Activated T-helper 17 cell treated with anti-CD3 and anti-CD28 coated beads, Interleukin-2, amount 50 U/mL, for 72 hours (primary cell): ENCODE measurements at places on chromosomes 5 and 9. TPM values are rescaled to one million over a fixed set of nuclear protein-coding genes. Genes with fewer than 3 reads are reported as not detected.
A peak's percentile ranks its signal among the peaks of the same experiment; 100 is the strongest.

The EIF4E1B gene
- not detected for total RNA-seq

The LCN9 gene
- total RNA-seq, result not detected

The SLC26A2 gene
- 8.9 TPM for total RNA-seq

The GHR gene
- total RNA-seq, result not detected

The IFNA21 gene
- not detected for total RNA-seq

The PCDHGB5 gene
- total RNA-seq, result 0.09 TPM

The SHOC1 gene
- not detected for total RNA-seq

The SARDH gene
- 2.7 TPM for total RNA-seq

The TTC39B gene
- total RNA-seq, result 19.1 TPM

The CARTPT gene
- total RNA-seq, result not detected

The ZCCHC7 gene
- 19.8 TPM for total RNA-seq

The NFIB gene
- 0.15 TPM for total RNA-seq

GRCh38 chr5:135944967-135945560 is 9.7 kb downstream of the LECT2 start:
- no peak for ATAC-seq

- no peak for ATAC-seq
Measured at GRCh38 chr9:76571743-76572146, 112.8 kb downstream of the GCNT1 start.

- no peak for ATAC-seq
Measured at GRCh38 chr5:133818031-133818431, 150.4 kb downstream of the C5orf15 start.

GRCh38 chr5:161312882-161313281 is 233.6 kb downstream of the GABRB2 start:
- ATAC-seq, result no peak

GRCh38 chr5:54206580-54207229 is 103.7 kb downstream of the ARL15 start:
- no peak for ATAC-seq

- ATAC-seq, result no peak
Measured at GRCh38 chr9:84212246-84212645, 128.3 kb downstream of the SLC28A3 start.

GRCh38 chr5:58963821-58964220 is 380.9 kb downstream of the RAB3C start:
- no peak for ATAC-seq

DNA sequence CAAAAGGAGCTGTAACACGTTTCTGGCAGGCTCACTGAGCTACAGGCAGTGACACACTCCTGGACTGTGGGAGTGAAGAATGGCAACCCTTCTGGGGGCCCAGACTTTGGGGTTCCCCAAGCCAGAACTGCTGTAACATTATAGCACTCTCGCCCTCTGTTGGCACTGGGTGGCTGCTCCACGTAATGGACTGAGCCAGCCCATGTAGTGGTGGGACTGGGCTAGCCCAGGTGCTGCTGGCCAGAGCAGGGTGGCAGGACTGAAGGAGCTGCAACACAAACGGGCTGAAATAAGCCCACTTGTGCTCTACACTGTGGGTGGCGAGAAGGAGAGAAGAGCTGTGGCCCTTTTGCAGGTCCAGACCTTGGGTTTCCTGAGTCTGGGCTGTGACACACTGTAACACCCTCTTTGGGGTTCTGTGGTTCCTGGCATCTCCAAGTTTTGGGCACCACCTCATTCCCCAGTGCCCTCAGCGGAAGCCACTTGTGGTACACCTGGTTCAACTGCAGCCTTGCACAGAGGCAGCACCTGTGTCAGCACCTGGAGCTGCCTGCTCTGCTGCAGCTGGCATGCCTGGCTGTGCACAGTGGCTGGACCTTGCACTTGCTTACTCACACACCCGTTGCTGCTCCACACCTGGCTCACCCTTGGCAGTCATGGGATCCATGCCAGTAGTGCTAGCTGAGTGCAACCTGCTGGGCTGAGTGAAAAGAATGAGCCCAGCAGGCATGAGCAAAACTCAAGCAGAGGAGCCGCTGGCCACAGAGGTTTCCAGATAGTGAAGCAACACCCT is 95.0 kb upstream of the PRR16 start:
- no peak for ATAC-seq

GRCh38 chr9:123406691-123407216 is 50.8 kb downstream of the CRB2 start:
- no peak for ATAC-seq

GRCh38 chr5:36599986-36600779 is 6.2 kb upstream of the SLC1A3 start:
- no peak for ATAC-seq

- no peak for ATAC-seq
Measured at GRCh38 chr9:14216612-14217194, 97.2 kb downstream of the NFIB start.

GRCh38 chr5:133029416-133029815 is 3.1 kb upstream of the ZCCHC10 start:
- no peak for ATAC-seq

DNA sequence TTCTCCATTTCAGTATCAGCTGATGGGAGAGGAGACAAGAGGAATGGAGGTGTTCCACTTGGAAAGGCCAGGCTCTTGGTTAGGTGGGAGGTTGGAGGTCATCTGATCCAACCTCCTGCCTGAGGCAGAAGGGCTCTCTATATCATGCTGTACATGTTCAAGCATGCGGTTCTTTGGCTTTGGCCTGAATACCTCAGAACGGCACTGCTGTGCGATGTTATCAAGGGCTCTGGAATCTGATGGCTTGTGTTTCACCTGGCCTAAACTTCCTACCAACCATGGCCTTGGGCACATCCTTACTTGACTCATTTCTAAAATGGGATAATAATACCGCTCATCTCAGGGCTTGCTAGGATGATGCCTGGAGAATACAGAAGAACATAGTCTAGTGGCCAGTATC is 90.1 kb upstream of the FAM169A start:
- ATAC-seq, result no peak

DNA sequence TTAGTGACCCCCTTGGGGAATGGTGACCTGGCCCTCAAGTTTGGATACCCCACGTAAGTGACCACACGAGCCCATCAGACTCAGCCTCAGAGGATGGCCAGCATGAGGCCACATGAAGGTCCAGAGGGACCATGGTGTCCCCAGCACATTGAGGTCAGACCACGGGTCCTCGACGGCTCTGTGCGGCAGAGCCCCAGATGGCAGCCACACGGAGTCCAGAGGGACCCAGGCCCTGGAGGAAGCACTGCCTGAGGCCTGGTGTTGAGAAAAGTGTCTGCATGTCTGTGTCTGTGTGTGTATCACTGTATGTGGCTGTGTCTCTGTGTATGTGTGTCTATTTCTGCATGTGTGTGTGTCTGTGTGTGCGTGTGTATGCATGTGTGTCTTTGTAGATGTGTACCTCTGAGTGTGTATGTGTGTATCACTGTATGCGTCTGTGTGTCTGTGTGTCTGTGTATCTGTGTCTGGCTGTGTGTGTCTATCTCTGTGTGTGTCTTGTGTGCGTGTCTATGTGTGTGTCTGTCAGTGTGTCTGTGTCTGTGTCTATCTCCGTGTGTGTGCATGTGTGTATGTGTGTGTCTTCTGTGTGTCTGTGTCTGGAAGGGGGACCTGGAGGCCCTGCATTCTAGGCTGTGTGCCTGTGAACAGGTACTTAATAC is 992 bp downstream of the LCNL1 start:
- ATAC-seq, result no peak

DNA sequence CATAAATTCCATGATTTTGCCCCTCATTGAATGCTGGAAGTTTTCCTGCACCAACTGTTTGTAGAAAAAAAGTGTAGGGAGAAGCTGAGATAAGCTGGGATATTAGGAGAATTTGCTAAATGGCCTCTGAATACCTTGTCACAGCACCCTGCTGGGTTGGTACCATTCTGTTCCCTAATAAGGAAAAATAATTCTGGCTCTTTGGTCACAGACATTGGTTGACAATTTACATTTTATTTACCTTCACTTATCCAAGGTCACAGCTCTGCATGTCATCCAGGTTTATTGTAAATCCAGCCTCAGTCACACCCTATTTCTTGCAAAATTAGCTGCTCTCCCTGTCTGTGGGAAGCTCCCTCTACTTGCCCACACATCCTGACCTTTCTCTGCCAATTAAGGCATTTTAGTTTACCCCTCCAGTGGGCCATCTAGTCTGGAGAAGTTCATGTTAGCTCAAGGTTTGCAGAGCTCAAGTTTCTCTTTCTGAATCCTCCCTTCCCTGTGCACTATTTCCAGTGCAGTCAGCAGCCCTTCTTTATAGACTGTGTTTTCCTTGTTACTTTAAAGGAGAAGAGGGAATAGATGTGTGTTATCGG is 115.4 kb upstream of the NTRK2 start:
- ATAC-seq, result no peak

- ATAC-seq, result no peak
Measured at GRCh38 chr5:44278469-44278868, 110.8 kb downstream of the FGF10 start.

- ATAC-seq, result peak; percentile 93
Measured at GRCh38 chr9:100449420-100449819, 22.5 kb downstream of the MSANTD3 start.

GRCh38 chr9:137499858-137500661 is 40.9 kb upstream of the NSMF start:
- ATAC-seq, result no peak

DNA sequence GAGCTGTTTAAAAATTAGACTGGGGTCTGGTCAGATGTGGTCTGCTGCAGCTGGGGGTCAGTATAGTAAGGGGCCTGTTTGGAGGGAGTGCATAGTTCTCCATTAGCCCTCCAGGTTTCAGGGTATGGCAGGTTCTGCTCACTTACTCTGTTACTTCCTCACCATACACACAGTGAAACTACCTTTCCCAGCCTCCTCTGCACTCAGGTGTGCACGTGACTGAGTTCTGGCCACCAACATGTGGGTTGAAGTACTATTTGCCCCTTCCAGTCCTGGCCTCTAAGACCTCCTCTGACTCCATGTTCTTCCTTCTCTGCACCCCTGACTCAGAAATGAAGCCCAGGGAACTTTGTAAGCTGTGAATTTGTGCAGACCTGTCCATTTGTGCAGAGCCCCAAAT is 190.5 kb upstream of the CLINT1 start:
- no peak for ATAC-seq

DNA sequence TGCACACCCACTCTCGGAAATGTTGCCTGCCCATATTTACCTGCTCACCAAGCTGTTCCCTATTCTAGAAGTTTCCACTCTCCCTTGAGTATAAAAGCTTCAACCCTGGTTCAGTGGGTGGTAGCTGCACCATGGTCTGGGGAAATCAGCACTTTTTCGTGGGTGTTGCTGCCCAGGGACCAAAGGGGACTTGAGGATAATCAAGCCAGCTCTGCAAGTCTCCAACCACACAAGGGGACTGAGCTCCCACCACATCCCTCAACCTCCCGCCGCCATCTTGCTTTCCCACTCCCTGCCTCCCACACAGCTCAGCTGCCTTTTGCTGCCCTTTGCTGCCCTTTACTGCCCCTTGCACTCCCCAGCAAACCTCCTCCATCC is 210.0 kb downstream of the AUH start:
- peak; percentile 5 for ATAC-seq

GRCh38 chr5:139417214-139417613 is 13.3 kb upstream of the SPATA24 start:
- ATAC-seq, result no peak

DNA sequence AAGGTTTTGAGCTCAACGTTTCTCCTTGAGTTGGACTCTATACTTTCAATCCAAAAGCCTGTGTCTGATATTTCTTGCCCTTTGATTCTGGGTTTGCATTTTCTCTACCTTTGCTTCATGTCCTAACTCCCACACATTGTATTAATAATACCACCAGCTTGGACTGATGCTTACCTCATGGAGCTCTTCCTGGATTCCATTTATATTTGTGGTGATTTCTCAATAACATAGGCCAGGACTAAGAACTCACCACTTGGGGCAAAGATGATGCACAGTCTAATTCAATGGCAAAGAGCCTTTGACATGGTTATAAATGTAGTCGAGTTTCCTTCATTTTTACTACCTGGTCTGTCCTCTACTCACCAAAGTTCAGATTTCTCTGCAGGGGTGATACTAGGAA is 27.5 kb upstream of the EFNA5 start:
- ATAC-seq, result no peak

GRCh38 chr9:15086778-15087324 is 176.6 kb upstream of the FREM1 start:
- no peak for ATAC-seq

DNA sequence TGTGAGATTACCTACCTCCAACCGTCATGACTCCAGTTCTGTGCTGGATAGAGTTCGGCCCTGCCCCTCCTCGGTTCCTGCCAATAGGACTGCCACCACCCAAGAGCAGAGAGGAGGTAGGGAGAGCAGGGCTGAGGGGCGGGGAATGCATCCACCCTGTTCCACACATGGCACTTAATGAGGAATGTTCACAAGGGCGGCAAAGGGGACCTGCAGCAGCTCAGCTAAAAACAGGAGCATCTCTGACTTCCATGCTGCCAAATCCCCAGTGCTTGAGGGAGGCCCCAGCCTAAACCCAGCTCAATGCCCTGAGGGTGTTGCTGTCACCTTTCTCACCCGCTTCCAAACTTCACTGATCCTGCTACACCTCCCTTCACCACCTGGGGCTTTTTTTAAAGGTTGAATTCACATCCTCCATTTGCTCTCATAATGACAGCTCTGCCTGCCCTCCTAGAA is 7.8 kb upstream of the DELE1 start:
- ATAC-seq, result no peak

DNA sequence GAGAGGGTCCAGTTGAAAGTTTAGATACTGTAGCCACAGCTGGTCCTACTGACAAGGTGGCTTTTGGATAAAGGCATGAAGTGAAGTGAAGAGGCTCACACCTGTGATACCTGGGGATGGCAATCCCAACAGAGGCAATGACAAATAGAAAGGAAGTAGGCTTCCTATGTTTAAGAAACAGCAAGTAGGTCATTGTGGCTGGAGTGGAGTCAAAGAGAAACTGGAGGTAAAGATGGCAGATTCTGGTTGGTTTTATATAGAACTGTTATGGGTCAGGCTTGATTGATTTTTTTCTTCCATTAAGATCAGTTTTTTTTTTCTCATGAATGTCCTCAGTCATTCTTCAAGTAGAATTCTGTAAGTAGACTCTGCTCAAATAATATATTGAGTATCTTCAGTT is 79.5 kb downstream of the ANXA1 start:
- peak; percentile 85 for ATAC-seq

GRCh38 chr5:159310511-159310910 is 19.8 kb downstream of the IL12B start:
- peak; percentile 61 for ATAC-seq

DNA sequence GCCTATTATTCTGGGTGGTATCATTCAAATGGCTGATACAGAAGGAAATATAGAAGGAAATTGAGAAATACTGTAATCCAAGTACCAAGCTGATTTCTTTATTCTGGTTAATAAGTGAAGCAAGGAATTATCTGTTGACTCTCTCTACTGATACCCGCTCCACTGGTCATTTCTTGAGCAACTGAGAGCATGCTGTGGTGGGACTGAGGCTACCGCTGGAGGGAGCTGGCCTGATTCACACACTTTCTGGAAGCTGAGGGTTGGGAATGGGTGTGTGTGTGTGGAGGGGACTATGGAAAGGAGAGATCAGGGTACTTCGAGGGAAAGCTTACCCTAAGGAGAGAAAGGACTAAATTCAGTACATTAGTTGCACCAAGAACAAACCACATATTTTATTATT is 104.1 kb downstream of the UGCG start:
- no peak for ATAC-seq

GRCh38 chr5:124199893-124200292 is 546.5 kb downstream of the ZNF608 start:
- no peak for ATAC-seq
